ENCODE measurements at places on chromosomes 4 and X.

- DNase-seq = no peak
Measured at GRCh38 chrX:72207366-72207765, 25.8 kb downstream of the PIN4 start.

GRCh38 chrX:108735091-108735678 lies 1.2 kb downstream of the IRS4 start:
- DNase-seq = no peak

- DNase-seq = no peak
Measured at GRCh38 chrX:8673201-8673600, 58.7 kb downstream of the ANOS1 start.

DNA sequence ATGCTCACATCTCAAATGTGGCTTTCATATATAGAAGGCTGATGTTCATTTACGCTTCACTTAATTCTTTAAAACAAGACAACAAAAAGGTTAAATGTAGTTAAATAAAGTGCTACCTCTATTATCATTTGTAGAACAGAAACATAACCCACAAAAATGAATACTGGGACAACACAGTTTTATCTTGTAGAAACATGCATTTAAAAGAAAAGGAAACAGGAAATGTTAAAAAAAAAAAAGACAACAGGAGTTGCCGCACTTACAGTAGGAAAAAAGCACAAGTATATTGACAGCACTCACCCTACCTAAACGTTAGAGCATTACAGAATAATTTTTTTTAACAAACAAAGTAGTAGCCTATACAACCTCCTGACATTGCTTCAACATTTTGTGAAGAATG lies 4.8 kb downstream of the THOC2 start:
- no peak for DNase-seq

- no peak for DNase-seq
Measured at GRCh38 chr4:39326468-39326977, 39.6 kb downstream of the RFC1 start.

DNA sequence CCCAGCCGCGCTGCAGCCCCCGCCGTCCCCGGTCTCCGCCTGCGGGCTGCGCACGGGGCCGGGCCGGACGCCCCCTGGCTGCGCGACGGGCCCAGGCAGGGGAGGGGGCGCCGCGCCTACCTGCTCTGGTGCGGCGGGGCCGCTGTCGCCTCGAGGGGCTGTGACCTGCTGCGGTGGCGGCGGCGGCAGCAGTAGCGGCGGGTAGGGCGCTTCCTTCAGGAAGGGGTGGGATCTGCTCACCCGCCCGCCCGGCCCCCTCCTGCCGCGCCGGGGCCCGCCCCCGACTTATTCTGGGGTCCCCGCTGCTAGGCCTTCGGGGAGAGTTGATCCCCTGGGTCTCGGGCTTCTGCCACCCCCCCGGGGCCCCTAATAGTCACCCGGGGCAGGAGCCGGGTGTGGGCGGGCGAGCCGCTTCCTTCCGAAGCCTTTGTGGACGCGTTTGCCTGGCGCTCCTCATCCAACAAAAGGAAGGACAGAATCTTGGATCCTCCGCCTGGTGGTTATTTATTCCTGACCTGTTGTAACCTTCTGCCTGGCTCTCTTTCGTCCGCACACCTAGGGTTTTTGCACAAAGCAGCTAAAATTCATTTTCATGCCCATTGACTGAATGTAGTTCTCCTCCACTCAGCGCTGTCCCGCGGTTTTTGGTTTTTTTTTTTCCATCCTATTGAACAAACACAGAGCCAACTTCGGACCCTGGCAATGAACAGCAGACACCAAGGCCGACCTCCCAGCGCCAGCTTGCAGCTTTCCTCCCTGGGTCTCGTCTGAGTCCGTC lies at the start of gene TMEM150C:
Gene TMEM150C, minus strand, starts transcription at position 203 of the 778 bp plus-strand sequence. CDS start 57,331 bp downstream, outside the sequence.
- DNase-seq = no peak

DNA sequence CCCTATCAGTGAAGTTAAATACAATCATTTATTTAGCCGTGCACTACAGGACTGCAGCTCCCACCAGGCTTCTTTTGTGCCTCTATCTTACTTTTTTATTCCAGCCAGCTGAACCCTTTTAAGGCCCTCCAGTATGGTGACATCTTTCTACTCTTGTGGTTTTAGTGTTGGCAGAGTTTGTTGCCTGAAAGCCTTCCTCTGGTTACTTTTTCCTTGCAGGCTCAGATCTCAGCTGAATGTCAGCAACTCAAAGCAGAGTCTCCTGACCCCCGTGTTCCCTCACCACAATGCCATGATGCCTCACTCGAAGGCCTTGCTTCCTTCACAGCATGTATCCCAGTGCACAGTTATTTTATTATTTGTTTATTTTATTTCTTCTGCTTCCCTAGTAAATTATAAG lies 818.9 kb upstream of the LCORL start:
- no peak for DNase-seq

GRCh38 chr4:185167234-185167633 lies 24.2 kb downstream of the SLC25A4 start:
- DNase-seq = no peak

DNA sequence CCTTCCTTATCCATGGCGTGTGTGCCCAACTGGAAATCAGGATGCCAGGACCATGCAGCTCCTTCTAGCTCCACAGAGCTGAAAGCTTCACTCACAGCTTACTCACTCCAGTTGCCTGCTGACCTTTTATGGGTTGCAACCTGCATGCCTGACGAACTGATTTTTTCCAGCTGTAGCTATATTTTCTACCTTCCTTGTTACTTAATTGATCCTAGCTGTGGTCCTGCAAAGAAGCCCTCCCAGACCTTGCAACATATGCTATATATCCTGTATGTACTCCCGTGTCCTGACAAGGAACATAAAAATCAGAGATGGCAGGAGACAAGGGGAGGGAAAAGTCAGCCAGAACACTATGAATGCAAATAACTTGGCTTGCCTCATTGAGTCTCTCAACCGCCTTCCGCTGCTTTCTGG lies 135.3 kb upstream of the LDB2 start:
- DNase-seq = no peak

DNA sequence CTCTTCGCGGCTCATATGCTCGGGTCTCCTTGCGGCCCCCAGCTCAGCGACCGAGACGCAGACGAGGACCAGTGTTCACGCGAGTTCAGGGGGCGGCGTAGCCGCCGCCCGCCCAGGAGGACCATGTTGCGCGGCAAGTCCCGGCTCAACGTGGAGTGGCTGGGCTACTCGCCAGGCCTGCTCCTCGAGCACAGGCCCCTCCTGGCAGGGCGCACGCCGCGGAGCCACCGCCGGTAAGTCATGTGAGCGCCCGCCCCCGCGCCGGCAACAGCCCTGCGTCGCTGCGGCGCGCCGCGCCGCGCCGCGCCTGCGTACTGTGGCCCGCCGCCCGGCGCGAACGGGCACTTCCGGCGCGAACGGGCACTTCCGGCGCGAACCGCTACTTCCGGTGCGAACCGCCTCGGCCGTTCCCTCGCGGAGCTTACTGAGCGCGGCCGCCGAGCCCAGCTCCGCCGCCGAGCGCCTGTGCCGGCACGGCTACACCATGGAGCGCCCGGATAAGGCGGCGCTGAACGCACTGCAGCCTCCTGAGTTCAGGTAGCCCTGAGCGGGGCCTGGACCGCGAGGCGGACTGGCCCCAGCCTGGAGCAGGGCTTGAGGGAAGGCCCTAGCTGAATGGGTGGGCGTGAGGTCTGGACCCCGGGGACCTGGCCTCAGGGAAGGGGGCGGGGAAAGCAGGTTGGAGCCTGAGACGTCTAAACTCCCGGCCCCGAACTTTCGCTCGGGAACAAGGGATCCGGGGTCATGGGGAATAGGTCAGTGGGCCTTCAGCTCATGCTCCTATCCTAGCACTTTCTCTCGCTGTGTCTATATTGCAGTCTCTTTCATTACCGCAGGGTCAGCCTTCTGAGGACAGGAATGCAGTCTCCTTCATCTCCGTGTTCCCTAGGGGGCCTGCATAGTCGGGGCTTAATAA lies at the start of gene VMA21:
Gene VMA21, plus strand, starts transcription at position 382 of the 916 bp plus-strand sequence. Its CDS starts 103 bp downstream, at position 485.
- peak; percentile 58 for DNase-seq

DNA sequence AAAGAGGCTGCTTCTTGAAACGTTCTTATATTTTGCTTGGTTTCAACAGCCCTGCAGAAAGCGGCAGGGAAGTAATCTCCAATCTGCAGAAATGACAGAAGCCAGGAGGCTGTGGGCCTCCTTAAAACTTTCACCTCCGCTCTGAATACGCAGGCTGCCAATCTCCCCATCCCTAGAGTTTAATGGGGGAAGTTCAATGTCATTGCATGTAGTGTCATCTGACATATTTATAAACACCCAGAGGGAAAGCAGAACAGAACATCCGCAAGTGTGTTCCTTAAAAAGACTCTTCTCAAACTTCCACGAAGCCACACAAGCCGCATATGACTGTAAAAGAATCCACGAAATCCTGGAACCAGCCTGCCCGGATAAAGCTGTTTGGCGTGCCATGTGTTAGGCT lies 148.8 kb upstream of the TBL1X start:
- no peak for DNase-seq

DNA sequence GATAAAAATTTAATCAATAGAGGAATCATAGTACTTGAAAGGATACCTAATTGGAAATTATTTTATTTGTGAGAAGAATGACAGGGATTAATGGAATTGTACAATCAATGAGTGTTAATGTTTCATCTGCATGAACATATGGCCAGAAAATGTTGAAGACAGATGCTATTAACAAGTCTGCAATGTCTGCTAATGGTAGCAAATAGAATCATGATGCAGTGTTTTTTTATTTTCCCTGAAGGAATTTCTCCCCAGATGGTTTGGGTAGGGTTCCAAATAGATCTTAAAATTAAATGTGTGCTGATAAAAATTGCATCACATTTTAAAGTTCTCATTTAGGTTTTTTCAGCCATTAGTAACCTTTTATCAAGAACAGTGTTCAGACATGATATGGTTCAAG lies 291.3 kb upstream of the TRAM1L1 start:
- DNase-seq = no peak

GRCh38 chrX:37755025-37755424 lies 24.8 kb upstream of the CYBB start:
- DNase-seq = no peak

DNA sequence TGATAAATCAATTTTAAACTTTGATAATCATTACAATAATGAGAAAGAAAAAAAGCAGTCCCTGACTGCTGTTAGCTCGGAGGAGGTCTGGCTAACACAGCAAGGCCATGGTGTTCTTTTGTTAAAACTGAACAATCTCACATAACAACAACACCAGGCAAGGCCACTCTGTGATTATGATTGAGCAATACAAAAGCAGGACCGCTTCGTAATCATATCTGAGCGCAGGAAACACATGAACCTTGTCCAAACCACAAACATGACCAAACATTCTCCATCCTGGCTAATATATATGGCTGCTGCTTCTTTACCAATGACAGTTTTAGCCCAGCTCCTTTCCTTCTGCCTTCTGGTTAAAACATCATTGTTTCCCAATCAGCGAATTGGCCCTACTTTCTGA lies 76.8 kb upstream of the DDX53 start:
- DNase-seq = no peak

GRCh38 chr4:184463856-184464255 lies 10.5 kb downstream of the IRF2 start:
- no peak for DNase-seq

DNA sequence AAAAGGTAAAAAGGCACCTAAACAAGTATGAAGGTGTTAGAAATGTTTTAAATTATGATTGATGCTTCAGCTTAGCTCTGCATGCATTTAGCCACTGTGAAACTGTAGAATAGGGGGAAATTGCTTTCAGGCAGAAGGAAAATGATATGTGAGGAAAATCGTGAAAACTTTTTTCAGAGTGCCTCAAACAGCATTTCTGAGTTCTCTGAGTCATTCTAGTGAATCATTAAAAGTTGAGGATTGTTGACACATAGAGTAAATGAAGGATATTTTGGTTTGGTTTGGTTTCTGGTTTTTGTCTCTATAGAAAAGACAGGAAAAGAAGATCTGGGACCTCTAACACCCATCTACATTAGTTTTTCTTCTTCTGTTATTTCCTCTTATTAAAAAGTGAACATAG lies 332.5 kb upstream of the TRAM1L1 start:
- no peak for DNase-seq

- DNase-seq = no peak
Measured at GRCh38 chr4:122212880-122213279, 60.7 kb downstream of the BLTP1 start.

DNA sequence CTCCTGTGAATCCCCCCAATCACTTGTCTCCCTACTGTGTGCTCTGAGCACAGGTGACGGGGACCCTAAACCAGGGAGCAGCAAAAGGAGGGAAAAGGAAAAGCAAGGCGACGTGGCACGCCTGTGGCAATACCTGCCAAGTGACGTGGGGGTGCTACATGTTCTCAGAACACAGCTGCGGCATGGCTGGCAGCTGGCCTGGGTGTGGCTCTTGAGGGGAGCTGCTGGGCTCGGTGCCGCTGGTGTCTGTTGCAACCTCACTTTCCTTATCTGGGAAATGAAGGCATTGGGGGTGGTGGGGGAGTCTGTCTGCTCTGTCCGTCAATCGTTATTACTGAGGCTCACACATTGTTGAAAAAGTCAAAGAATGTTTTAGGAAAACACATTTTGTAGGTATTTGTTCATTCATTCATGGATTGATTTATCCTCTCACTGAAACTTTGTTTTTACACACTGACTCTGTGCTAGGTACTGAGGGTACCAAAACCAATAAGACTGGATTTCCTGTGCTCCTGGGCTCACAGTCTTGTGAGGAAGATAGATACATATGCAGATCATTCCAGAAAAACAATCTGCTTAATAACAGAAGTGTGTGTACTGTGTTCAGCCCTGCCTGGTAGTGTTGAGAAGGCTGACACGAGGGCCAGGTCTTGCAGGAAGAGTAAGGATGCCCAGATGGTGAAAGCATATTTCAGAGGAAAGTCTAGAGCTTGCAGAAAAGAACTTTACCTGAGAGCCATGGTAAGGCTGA lies 217.6 kb downstream of the PTTG2 start:
- no peak for DNase-seq

DNA sequence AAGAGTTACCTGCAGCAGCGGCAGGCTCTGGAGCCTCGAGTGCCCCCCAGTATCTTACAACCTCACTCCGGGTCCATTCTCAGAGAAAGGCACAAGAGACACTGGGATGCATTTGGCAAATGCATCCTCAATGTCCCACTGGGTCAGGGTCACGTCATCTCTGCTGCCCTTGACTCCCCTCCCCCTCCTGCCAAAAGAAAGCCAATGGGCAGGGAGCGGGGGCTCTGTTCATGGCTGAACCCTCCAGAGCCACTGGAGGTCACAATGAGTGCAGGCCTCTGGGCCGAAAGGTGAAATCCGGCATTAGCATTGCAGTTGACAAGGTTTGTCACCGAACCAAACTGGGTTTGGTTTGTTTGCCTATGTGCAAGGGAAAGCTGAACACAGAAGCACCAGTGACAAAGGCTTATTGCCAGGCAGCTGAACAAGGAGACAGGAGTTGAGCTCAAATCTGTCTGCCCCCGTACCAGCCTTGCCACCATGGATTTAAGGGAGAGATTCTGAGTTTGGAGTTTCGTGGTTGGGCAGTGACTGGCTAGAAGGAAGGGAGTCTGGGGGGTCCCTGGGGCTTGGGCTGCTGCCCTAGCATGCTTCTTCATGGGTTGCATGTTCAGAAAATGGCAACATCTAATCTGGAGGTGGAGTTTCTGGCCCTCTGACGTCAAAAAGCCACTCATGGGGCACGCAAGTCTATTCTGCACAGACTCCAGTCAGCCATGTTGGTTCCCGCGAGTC lies 64.3 kb downstream of the HTRA3 start:
- DNase-seq = no peak

Data from T1000 (cell line).